ENCODE measurements at places on chromosomes 6 and 20.

DNA sequence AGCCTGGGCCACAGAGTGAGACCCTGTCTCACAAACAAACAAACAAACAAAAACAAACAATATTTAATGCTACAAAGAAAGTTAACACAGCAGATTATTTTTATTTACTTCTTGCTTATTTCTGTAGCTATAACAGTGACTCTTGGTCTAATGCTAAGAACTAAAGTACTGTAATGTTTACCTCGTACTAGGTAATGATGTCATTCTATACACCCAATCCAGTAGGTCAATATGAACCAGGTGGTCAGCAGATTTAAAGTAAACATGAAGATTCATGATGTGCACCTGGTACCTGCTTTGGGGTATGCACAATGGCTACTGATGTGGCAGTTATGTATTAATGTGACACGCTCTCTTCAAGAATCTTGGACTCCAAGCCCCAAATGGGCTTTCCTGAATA, 36.6 kb upstream of the CARMIL1 start:
- no peak for DNase-seq

DNA sequence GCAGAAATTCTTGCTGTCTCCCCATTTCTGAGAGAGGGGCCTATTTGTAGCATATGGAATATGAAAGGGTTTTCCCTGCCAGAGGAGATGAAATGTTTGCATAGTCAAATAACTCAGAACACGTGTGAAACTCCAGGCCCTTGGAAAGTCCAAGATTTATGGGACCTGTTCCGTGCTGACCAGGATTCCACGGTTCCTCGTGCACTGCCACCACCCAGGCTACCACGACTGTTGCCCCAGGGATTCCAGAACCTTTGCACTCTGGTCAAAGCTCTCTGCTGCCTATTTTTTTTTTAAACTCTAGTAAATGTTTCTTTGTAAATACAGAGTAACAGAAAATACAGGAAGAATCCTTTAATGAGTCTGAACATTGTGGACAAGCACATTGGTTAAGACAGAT, 35.0 kb downstream of the MYLK4 start:
- no peak for DNase-seq

DNA sequence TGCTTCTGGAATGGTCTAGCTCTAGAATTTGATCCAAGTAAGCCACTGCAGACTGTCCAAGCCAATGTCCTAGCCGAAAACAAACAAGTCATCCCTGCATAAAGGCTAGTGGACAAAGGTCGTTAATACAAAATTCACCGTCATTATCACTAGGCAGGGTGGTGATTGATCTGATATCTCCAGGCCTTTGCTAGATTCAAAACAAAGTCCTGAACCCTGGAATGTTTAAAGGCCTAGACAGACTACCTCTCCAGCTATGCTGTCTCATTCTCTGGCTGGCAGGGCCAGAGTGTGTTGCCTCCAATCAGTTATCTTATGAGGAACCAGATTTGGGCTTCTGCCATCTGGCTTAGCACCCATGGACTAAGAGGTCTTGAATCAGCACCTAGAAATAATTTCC, 38.3 kb downstream of the MAP7 start:
- no peak for DNase-seq

DNA sequence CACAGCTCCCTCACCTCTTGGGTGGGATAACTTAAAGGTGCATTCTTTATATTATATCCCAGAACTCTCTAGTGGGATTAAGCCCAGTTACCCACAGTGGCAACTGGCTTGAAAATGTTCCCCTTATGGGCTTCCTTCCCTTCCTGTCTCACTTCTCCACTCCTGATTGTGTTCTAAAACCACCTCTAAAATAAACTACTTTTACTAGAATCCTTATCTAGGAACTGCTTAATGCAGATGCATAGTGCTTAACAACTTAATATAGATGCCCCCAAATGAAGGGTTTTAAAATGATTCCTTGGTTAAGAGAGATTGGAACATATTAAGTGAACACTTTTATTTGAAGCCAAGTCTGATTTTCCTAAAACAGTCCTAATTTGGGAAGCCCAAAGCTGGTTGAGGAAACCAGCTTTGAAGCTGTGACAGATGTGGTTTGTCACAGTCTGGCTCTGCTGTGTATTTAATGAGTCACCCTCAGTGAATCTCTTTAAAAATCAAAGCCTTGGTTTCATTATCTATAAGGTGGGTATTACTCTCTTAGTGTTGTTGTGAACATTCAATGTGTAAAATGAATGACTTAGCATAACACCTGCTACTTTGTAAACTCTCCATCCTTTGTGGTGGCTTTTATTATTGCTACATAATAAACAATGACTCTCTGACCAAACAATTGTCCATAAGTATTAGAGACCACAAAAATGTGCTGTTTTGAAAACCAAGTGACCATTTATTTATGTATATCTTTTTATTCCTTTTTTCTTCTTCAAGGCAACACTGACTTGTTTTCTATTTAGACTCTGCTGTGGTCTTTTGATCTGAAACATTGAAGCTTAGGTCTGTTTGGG, 24.4 kb downstream of the PLCB1 start:
- DNase-seq, result no peak

- no peak for DNase-seq
Measured at GRCh38 chr6:36929607-36930006, 24.9 kb upstream of the PI16 start.

GRCh38 chr6:55174211-55175026, at the start of gene HCRTR2:
HCRTR2 (plus strand) TSS chr6:55174515; CDS start chr6:55174588, 73 bp downstream.
- DNase-seq, result no peak

DNA sequence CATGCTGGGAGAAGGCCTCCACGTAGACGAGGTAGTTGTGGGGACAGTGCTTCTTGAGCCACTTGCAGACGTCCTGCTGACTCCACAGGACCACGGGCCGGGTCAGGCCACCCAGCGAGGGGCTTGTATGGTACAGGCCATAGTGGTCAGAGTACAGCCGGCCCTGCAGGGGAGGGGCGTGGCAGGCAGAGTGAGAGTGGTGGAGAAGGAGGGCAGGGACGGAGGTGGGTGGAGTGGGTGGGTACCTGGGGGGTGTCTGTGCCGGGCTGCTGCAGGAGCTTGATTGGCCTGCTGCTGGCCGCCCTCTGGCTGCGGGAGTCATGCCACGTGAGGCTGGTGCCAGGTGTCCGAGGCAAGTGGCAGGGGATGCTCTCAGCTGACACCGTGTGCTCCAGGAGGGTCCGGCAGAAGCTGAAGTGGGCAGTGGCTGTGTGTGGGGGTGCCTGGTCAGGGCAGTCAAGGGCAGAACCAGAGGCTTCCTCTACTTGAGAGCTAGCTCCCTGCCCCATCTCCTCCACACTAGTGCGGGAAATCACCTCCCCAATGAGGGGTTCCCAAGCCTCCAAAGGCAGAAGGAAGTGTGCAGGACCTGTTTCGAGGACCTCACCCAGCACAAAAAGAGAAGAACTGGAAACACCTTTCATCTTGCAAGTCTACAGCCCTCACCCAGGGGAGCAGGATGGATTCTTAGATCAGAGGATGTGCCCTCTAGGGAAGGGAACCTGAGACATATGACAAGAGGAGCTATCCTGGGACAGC, 2.3 kb downstream of the SAMD10 start:
- DNase-seq, result no peak

- DNase-seq, result no peak
Measured at GRCh38 chr6:16818992-16819626, 57.8 kb upstream of the ATXN1 start.

DNA sequence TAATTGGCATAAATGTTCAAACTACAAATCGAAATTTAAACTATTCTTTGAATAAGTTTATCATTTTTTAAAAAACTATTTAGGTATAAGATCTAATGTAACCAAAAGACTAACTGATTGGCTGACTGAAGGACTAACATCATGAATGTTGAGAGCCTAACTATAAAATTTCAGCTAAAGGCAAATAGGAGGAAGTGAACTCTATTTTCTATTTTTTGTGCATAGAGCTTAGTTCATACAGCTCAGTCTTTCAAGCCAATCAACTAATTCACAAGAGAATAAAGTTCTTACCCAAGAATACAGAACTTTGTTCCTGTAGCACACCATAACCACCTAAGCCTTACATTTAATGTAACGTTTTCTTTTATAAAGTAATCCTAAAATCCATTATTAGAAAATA, 46.3 kb upstream of the STXBP5 start:
- DNase-seq, result no peak

DNA sequence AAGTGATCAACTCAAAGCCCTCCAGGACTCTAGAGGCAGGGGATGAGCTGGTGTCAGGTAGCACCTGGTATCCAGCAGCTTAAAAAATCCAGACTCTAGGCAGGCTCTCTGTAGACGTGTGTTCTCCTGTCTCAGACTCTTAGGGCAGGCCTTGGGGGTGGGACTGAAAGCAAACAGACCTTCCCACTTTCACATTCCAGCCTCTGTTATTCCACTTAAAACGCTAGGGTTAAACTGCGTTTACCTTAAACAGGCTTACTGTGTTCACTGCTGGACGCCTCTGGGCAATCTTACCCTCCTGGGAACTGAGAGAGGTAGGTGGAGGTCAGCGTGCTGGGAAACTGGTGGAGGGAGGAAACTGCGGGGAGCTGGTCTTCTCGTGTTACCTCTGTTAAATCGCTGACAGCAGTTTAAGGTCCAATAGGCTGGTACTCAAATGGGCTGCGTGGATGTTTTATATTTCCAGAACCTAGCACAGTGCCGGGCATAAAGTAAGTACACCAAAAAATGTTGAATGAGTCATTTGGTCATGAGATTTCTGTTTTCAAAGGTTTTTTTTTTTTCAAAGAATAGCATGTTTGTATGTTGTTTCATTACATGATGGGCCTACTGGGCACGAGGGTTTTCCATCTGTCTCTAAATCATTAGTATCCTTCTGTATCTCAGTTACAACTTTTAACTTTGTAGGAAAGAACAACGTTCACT, at the start of gene GCNT2:
TSS of gene GCNT2 (plus strand) at position 248 of the 705 bp plus-strand sequence. CDS start 7,561 bp downstream, outside the sequence.
- DNase-seq, result no peak

Data from activated naive CD4-positive, alpha-beta T cell (primary cell).